ENCODE measurements at places on chromosomes 1 and 21.

DNA sequence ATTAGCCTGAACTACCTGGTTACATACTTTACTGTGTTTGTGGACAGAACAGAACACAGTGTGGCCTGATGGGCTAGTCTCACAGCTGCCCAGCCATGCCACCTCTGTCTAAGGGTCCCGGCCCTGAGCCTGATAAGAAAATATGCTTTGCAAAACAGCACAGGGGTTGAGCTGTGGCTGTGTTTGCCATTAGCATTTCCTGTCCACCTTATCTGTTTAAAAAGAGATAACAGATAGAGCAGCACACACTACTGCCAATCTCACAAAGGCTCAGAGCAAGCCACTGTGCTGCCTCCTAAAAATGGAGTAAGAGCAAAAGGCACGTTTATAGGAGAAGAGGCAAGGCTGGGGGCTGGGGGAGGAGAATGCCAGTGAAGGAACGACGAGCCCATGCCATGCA, 95.0 kb downstream of the SUSD4 start:
- no peak for DNase-seq

DNA sequence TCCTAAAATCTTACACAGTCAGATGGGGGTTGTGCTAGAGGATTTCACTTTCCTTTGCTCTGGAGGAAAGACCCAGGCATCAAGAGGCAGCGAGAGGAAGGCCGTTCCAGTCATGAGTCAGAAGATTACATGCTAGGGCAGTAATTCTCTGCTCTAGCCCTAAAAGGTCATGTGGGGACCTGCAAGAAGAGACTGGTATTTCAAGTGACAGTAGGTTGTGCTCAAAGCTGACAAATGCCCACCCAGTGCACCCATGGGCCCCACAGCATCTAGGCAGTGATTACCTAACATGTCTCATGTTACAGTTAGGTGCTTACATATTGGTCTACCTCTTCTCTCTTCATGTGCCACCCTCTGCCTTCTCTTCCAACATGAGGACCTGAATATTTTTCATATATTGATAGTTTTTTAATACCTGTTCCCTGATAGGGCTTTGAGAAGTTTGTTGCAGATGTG, 99.7 kb upstream of the BEND5 start:
- no peak for DNase-seq

GRCh38 chr1:172041742-172042141, 200.4 kb downstream of the DNM3 start:
- DNase-seq, result no peak

DNA sequence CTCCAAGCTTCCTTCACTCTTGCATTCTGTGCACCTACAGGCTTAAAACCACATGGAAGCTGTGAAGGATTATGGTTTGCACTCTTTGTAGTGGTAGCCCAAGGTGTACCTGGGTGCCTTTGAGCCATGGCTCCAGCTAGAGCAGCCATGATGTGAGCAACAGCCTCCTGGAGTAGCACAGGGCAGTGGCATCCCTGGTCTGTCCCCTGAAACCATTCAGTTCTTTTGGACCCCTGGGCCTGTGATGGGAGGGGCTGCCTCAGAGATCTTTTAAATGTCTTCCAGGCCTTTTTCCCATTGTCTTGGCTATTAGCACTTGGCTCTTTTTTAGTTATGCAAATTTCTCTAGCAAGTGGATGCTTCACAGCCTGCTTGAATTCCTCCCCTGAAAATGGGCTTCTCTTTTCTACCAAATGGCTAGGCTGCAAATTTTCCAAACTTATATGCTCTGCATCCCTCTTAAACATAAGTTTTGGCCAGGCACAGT, 47.4 kb downstream of the CLCA4 start:
- no peak for DNase-seq

GRCh38 chr1:163178628-163179027, 24.1 kb downstream of the RGS5 start:
- DNase-seq, result no peak

DNA sequence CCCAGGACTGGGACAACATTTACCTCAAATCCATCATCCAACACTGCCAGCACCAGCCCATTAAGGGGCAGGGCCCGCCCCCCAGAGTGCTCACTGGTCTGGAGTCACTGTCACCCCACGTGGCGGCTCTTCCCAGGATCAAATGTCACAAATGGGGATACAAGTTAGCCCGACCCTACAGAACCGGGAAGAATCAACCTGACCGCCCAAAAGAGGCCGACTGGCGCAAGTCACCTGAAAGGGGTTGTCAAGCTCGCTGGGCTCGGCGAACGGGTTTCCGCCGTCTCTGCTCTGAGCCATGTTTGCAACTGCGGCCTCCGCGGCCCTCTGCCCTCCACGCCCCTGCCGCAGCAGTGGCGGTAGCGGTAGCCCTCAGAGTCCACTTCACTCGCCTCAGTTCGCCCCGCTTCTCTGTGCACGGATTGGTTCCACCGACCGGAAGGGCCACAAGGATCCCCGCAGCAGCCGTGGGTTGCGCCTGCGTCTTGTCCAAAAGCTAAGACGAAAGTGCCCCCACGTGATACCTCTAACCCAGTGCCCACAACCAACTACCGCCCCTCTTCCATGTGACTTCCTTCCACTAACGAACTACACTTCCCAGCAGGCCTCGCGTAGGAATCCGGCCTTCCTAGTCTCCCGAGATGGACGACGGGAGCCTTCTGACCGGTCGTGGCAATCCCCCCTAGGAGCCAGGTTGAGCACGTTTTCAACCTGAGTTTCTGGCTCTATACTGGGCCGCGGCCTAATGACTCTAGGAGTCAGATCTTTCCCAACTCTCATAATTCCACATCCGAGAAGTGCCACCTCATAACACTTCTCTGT, at the start of gene SCAMP3:
Gene SCAMP3, minus strand, starts transcription at position 509 of the 822 bp plus-strand sequence. Its CDS starts 209 bp downstream, at position 300.
- peak; percentile 95 for DNase-seq

DNA sequence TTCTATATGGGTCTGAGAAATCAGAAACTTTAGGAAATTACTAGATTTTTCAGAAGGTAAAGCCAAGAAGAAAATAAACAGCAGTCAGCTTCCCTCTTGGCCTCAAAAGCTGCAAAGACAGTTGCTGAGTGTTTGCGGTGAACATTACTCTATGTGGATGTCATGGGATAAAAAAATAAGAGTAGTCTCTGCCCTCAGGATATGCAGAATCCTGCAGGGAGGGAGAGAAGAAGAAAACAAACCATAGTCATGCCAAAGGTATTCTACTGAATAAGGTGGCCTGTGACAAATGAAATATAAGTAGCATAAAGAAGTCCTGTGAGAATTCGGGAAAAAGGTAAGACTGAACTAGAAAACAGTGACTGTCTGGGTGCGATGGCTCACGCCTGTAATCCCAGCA, 19.0 kb downstream of the YARS1 start:
- no peak for DNase-seq

- no peak for DNase-seq
Observed at GRCh38 chr1:92511541-92511940, 24.8 kb upstream of the GFI1 start.

Measured in sciatic nerve (tissue), 2 donors.